GM18507 (cell line): ENCODE measurements at places on chromosomes 16 and 17.
A peak's percentile ranks its signal among the peaks of the same experiment; 100 is the strongest.

GRCh38 chr17:15944759-15945526 lies at the start of gene ADORA2B:
Gene ADORA2B, plus strand, starts transcription at chr17:15945130. Its CDS starts 119 bp downstream, at chr17:15945249.
- DNase-seq = peak; percentile 44

DNA sequence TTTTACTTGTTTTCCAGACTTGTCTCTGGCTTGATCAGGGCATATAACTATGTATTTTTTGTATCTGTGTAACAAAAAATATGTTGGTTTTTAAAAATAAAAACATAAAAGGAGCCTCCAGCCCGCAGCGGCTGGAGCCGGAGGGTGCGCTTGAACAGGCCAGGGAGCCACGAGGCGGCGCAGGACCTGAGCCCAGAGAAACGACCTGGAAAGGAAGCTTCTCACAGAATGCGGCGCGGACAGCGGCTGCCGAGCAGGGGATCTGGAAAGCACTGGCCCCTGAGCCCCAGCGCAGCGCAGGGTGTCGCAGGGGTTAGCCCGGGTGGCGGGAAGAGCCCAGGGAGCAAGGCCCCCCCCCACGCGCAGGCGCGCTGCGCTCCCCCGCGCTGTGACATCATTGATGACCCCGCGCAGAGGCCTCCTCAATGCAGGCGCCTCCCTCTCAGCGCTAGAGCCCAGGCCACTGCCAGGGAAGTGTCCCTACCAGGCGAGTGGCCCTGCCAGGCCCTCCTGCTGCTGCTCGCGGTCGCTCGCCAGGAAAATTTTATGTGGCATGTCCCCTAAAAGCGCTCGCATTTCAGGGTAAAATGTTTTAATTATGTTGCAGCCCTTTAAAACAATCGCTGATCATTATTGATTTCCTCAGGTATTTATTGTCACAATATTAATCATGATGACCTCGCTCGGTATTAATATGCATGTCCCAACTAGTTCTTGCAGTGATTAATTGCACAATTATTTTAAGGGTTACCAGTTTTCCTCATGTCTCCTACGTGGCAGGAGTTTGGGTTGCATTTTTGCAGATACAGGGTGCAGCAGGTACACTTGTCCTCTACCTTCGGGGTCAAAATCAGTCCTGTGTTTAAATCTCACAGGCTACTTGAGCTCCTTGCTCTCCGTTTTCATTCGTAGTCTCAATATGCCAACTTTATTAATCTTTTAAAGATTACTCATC lies 134.2 kb downstream of the USP22 start:
- DNase-seq = peak; percentile 76

GRCh38 chr17:28949185-28950016 lies 1.9 kb downstream of the PHF12 start:
- no peak for DNase-seq

DNA sequence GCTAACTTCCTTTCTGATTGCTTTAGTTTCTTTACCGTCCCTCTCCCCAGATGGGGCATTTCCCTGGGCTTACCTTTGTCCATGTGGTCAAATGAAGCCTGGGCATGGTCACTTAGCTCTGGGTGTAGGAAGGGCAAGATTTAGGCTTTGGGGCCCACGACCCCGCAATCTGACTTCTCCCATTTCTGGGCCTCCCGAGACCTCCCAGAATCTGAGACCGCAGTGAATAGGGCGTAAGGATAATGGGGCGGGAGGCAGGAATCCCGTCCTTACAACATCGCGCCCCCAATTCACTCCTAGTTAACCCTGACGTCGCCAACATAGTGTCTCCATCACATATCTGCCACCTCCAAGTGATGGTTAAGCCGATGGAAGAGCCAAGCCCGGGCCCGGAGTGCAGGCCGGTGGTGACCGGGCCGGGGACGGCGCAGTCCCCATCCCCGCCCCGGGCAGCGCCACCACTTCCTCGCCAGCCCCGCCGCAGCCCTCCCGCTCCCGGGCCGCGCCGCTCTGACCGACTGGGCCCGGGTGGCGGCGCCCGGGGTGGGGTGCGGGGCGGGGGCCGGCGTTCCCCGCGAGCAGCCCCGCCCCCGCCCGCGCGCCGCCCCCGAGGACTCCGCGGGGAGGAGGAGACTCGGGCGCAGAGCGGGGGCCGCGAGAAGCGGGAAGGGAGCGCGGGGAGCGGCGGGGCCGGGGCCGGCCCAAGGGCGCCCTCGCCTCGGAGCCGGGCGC lies at the start of gene RHBDL3:
TSS of gene RHBDL3 (plus strand) at position 641 of the 732 bp plus-strand sequence. CDS start 358 bp downstream, outside the sequence.
- no peak for DNase-seq

DNA sequence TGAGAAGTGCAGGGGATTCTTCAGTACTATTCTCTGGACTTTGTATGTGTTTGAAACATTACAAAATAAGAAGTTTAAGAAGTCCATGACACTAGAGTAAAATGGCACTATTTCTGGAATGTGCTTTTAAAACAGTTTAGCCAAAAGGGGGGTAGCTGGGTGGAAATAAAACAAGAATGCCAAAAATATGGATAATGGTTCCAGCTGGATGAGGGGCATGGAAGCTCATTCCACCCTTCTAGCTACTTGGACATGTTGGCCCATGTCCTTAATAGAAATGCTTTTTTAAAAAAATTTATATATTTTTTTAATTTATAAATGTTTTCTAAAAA lies 13.1 kb downstream of the ZC3H7A start:
- DNase-seq = no peak

GRCh38 chr17:48596735-48597527 lies 3.4 kb upstream of the HOXB5 start:
- DNase-seq = no peak

DNA sequence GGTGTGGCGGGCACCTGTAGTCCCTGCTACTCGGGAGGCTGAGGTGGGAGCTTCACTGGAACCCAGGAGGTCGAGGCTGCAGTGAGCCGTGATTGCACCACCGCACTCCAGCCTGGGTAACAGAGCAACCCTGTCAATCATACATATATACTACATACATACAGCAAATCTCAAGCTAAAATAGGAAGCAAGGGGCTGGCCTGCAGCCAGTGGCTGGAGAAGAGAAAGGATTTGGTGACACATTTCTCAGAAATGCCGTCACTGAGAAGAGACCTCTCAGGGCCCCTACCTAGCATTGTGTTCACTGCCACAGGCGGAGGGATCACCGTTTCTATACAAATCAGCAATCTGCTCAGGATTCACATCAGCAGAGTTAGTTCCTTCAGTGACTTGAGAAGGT lies 16.9 kb downstream of the NARF start:
- DNase-seq = no peak

GRCh38 chr16:26642047-26642664 lies 424.6 kb upstream of the C16orf82 start:
- DNase-seq = no peak

GRCh38 chr17:18066866-18067265 lies 20.9 kb upstream of the DRG2 start:
- DNase-seq = no peak

GRCh38 chr16:1645914-1646525 lies 32.1 kb upstream of the JPT2 start:
- no peak for DNase-seq

DNA sequence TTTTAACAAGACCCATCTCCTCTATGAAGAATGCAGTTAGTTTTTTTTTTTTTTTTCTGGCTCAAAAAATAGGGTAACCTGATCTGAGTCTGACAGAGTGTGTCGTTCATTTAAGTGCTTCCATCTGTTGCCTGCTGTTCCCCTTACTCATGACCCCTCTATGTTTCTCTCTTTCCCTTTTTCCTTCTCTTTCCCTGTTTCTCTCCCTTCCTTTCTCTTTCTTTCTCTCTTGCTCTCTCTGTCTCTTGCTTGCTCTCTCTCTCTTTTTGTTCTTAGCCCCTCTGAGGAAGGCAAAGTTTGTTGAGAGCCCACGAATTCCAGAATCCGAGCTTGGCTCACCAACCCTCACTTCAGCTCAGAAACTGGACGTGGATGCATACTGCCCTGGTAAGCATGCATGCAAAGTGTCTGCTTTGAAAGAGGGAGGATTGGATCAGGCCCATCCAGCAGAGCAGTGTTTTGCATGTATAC lies 185.0 kb downstream of the TANC2 start:
- DNase-seq = no peak

DNA sequence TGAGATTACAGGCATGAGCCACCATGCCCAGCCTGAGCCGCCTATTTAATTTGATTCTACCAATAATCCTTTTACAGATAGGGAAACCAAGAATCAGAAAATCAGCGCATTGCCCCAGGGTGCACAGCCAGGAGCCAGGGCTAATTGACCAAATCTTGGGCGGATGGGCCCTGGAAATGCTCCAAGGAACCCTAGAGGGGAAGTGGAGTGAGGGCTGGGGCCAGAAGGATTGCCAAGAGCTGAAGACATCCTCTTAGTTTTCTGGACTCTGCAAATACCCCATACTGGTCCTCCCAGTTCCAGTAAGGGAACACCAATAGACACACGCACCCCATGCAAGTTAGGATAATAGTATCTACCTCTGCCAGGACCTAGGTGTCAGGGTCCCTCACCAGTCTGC lies 3.8 kb downstream of the FHOD1 start:
- DNase-seq = no peak

DNA sequence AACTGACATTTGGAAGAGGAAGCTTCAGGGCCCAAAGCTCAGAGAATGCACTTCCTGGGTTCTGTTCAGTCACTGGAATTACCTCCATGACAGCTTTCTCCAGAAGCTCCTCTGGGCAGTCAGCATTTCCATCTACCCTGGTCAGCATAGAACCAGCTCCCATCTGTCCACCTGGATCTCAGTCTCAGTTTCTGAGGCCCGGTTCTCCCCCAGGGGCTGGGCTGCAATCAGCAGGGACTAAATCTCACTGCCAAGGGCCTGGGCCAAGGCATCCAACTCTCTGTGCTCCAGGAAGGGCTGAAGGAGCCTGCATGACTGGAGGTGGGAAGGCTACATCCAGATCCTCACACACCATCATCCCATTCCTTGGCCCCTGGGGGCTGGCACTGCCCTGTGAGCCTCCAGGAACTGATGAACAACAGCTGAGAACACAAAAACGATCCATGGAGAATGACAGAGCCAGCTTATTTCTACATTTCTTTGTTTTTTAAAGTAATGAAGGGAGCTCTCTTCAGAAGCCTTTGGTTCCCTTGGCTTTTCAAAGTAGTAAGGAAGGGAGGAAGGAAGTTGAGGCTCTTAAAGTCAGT lies 66.3 kb upstream of the MRTFB start:
- DNase-seq = no peak

DNA sequence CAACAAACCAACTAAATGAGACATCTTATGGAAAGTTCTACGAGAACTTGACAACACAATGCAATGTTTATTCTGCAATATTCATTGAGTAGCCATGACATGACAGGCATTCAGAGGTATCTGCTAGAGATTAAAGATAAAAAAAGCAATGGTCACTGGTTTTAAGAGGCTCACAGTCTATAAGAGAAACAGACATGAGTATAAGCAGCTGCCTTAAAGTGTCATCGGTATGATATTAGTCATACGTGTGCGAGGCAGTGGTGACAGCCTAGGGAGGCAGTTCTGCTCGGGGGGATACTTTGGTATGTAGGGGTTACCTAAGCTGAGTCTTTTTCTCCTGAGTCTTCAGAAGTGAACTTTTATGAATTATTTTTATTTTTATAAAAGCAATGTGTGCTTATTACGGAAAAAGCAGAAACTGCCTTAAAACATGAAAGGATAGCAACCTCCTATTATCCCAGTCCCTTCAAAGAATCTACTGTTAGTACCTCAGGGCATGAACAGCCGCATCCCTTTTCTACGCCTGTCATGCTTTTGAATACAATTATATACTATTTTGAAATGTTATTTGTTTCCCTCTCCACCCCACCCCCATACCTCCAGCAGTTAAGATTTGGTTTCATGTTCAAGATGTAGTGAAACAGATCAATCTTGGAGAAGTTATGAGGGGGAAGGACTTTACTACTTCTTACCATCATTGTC lies 7.7 kb downstream of the ST6GALNAC1 start:
- no peak for DNase-seq

DNA sequence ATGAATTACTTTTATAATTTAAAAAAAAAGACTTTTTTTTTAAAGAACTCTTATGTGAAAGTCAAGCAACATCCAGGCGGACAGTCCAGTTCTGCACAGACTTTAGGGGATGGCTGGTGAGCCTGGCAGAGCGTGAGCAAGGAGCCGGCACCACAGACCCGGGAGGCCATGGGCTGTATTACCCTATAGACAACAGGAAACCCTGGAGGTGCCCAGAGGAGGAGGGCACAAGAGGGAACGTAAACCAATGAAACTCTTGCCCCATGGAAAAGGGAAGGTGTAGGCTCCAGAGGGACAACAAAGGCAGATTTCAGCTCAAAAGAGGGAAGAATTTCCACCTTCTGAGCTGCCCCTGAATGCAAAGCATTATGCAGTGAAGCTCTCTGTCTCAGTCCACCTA lies 25.5 kb upstream of the RPH3AL start:
- no peak for DNase-seq

- DNase-seq = no peak
Observed at GRCh38 chr16:70674221-70675014, 11.4 kb downstream of the MTSS2 start.

- no peak for DNase-seq
Observed at GRCh38 chr17:7408252-7408727, 645 bp downstream of the NLGN2 start.

- no peak for DNase-seq
Observed at GRCh38 chr17:39894681-39895376, 23.6 kb downstream of the GSDMB start.

DNA sequence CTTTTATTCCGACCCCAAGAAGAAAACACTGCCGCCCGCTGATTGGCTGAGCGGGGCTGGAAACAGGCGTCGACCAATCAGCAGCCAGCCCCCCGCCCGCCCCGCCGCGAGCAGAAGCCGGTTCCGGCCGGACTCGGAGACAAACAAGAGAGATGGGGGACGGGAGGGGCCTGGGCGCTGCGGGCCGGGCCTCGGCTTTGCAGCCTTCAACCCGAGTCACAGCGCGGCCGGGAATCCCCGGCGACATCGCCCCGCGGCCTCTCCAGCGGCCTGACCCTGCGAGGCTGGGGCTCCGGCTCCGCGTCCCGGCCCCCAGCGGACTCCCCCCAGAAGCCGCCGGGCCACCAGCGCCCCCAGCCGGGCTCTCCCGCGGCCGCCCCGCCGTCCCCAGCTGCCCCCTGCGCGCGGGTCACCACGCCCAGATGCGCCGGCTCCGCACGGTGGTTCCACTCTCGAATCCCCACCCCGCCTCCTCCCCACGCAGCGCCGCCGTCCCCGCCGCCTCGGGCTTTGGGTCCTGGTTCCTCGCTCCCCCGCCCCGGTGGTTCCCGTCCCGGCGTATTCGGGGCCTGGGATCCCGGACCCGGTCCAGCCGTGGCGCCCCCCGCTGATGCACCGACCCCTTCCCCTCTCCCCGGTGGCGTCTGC lies 346 bp upstream of the SLC43A2 start:
- peak; percentile 97 for DNase-seq
